CD4-positive, alpha-beta T cell treated with Interleukin-15 for 1 hour (primary cell): ENCODE measurements at places on chromosomes 5 and 9.
A peak's percentile ranks its signal among the peaks of the same experiment; 100 is the strongest.

- peak; percentile 85 for DNase-seq
Measured at GRCh38 chr5:141605523-141606277, 13.1 kb downstream of the DIAPH1 start.

GRCh38 chr9:109914280-109915027, 134.5 kb downstream of the PALM2AKAP2 start:
- peak; percentile 51 for DNase-seq

GRCh38 chr9:88692827-88693226, 157.8 kb downstream of the NXNL2 start:
- DNase-seq, result no peak

DNA sequence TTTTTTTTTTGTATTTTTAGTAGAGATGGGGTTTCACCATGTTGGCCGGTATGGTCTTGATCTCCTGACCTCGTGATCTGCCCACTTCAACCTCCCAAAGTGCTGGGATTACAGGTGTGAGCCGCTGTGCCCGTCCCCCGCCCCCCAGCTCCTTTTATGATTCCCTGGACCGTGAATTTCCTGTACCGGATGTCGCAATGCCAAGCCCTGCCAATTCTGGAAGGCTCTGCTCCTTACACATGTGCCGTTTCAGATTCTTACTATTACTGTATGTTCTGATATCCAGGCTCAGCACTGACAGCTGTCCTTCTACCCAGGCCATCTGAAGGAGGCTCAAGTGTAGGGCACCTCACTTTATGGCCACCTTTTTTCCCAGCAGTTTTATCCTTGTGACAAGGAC, 100.1 kb downstream of the PLCXD3 start:
- DNase-seq, result no peak

DNA sequence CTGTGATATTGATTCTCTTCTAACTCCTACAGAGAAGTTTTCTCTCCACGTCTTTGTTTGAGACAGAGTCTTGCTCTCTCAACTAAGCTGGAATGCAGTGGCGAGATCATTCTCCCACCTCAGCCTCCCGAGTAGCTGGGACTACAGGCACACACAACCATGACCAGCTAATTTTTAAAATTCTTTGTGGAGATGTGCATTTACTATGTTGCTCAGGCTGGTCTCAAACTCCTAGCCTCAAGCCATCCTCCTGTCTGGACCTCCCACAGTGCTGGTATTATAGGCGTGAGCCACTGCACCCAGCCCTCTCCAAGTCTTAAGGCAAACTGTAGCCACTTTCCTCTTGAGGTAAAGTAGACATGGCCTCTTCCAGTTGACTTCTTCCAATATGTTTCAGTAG, 72.2 kb downstream of the SNX18 start:
- no peak for DNase-seq

- DNase-seq, result no peak
Measured at GRCh38 chr5:110104726-110105669, 415.3 kb downstream of the MAN2A1 start.

GRCh38 chr5:76331126-76331525, 72.0 kb upstream of the IQGAP2 start:
- no peak for DNase-seq

- DNase-seq, result peak; percentile 67
Measured at GRCh38 chr5:150142959-150143349, 12.7 kb downstream of the PDGFRB start.

- DNase-seq, result no peak
Measured at GRCh38 chr5:168960497-168960896, 340.4 kb downstream of the SLIT3 start.

- DNase-seq, result no peak
Measured at GRCh38 chr5:149809931-149810691, 80.0 kb downstream of the PPARGC1B start.

GRCh38 chr5:103264508-103264907, 5.9 kb downstream of the MACIR start:
- DNase-seq, result no peak

GRCh38 chr9:94925751-94926430, 199.4 kb downstream of the AOPEP start:
- DNase-seq, result no peak

DNA sequence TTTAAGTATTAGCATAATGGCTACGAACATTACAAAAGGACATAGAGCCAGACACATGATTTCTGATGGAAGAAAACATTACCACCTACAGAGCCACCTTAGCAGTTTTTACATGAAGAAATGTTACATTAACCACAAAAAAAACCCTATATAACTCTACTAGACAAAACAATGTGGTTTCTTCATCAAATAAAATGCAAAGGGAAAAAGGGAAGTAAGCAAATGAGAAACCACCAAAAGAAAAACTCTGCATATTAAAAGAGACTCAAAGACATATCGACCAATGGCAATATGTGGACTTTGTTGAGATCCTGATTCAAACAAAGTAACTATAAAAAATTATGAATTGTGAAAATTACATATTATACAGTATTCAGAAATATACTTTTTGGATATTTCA, 132.7 kb downstream of the TSSK1B start:
- DNase-seq, result no peak
